ENCODE measurements at places on chromosomes 16 and 17.

GRCh38 chr17:50766222-50767023, 895 bp downstream of the ANKRD40CL start:
- DNase-seq = no peak

- DNase-seq = no peak
These were observed 85.0 kb upstream of the MYOCD start for GRCh38 chr17:12580640-12581039.

- no peak for DNase-seq
These were observed 4.7 kb upstream of the ADAP2 start for GRCh38 chr17:30917050-30917449.

- no peak for DNase-seq
These were observed 6.5 kb downstream of the TM4SF5 start for GRCh38 chr17:4777969-4778760.

DNA sequence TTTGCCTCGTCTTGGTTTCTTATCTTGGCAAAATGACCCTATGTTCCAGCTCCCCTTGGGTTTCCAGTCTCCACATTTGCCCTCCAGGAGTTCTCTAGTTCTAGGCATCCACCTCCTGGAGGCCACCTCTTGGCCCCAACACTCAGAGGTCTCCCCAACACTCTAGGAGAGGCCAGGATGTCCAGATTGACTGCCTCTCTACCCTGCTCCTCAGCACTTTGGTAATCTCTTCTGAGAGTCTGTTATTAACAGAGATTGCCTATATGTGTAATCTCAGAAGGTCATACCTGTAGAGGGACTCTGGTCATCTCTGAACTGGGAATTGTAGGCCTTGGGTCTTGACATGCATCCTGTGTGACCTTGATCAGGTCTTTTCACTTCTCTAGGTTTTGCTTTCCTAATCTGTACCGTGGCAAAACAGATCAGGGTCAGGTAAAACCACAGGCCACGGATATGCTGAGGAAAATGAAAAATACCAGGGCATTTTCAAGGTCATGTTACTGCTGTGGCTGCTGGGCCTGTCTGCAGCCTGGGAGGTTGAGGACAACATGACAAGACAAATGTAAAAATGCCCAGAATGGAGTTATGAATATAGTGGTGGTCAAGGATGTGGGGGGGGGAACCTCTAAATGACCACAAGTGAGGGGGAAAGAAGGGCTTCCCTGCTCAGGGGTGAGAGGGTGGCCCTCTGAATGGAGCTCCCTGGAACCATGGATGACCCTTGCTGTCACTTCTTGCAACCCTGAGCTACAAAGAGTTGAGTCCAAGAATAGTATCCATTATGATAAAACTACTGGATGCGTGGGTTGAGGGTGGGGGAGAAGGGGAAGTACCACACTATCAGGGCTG, 5.0 kb upstream of the CCL4L2 start:
- no peak for DNase-seq

GRCh38 chr16:75576384-75576811, 10.2 kb downstream of the GABARAPL2 start:
- DNase-seq = no peak

All from stimulated activated CD8-positive, alpha-beta memory T cell treated with anti-CD3 and anti-CD28 coated beads, Interleukin-7, amount 100 ng/mL, for 1 hour (primary cell).